ENCODE measurements at places on chromosomes 11 and 22.

DNA sequence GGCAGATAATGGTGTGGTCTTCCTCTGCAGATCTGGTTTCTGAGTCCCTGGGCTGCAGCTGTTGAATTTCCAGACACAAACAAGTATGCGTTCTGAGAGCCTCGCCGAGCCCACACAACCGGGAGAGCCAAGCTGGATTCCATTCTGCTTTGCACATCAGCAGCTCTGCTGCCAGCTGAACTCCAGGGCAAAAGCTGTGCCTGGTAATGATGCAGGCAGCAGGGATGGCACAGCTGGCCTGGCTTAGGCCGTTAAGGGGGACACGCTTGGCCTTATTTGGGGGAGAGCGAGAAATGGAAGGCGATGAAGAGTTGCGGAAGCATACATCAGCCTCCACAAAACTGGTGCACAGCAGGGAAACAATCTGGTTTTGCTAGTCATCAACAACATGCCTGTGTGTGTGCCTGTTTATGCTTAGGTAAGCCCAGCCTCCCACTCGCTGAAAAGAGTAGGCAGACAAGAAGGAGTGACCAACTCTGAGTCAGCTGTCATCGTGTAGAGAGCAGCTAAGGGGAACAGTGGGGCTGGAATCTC lies 25.1 kb downstream of the ADAMTS8 start:
- no peak for DNase-seq

GRCh38 chr11:121328967-121329679 lies 36.6 kb downstream of the SC5D start:
- peak; percentile 6 for DNase-seq

- no peak for DNase-seq
Observed at GRCh38 chr22:19974268-19974861, 32.7 kb upstream of the TXNRD2 start.

DNA sequence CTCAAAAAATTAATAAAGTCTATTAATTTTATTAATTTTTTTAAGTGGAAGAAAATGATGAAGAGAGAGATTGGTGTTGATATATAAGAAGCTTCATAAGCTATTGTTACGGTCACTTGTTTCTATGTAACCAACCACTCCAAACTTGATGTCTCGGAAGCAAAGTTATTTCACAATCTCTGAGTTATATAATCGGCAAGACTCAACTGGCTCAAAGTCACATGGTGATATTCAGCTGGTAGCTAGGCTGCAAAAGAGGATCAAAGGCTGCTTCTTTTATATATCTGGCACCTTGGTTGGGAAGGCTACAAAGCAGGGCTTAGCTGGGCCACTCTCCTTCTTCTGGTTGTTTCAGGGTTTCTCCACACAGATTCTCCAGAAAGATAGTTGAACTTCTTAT lies 245.1 kb upstream of the ARHGAP42 start:
- no peak for DNase-seq

GRCh38 chr22:45696227-45696626 lies 24.6 kb downstream of the ATXN10 start:
- no peak for DNase-seq

DNA sequence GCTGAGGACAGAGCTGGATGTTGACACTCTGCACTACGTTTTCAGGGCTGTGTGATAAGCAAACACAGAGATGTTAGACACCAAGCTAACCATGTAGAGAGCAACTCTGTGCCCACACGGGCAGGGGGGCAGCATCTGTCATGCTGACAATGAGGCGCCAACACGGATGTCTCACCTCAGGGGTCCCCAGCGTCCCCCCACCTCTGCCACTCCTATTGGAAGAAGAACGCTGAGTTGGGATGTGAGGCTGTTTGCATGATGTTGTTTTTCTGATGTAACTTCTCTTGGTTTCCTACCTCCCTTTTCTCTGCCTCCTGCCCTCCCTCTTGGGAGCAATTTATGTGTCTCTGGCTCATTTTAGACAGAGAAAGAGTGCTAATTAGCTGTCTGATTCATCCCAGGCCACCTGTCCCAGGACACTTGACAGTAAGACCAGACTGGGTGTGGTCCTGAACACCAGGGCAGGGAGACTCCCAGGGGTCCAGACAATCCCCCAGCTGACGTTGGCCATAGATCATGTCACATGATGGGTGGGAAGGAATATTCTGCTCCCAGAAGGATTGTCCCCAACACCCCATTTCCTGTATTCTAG lies 89.2 kb upstream of the NCAM1 start:
- no peak for DNase-seq

DNA sequence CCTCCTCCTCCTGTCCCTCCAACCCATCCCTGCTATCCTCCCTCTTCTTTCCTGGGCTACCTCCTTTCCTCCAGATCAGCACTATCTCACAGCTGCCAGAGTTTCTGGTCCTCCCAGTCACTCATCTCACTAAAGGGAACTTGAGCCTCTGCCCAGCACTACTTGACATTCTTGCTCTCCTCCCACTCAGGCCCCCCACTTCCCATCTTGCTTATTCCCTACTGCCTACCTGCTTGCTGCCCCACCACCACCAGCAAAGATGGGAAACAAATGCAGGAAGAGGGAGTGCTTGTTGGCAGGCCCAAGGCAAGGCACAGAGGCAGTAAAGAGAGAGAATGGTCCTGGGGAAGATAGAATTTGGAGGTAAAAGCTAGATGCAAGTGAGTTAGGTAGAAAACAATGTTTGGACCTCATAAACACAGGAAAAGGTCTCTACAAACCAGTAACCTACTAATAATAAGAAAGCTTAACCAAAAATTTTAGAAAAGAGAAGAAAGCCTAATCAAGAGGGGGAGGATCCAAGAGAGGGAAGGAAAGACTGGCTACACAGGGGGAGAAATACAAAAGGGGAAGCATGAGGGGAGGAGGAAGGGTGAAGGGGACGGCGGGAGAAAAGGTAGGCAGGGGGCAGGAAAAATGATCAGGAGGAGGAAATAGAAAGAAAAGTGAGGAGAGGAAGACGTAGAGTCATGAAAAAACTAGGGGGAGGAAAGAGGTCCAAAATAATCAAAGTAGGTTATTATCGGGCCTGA lies 63.6 kb downstream of the PAK1 start:
- no peak for DNase-seq

GRCh38 chr22:23698094-23698493 lies 7.3 kb downstream of the RGL4 start:
- no peak for DNase-seq

DNA sequence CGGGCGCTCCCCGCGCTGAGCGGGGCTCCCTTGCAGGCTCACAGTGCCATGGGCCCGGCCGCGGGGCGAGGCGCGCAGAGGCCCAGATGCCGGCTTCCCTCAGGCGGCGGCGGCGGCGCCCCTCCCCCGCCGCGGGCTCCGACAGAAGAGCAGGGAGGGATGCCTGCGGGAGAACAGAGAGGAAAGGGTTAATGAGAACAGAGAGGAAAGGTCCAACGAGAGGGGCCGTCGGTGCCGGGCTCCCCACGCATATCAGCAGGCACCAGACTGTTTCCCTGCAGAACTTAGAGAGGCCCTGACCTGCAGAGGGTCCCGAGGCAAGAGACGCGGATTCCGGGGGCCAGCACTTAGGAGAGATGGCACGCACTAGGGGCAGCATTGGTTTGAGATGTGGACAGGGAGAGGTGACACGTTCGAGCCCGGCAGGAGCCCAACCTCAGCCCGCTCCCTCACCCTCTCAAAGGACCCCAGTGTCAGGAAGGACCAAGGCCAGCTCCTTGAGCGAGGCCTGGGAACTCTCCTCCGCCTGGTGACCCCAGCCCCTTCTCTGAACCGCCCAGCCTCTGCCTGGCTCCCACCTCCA lies 9.1 kb downstream of the NRXN2 start:
- no peak for DNase-seq

- no peak for DNase-seq
Observed at GRCh38 chr11:22076271-22076930, 116.5 kb upstream of the ANO5 start.

DNA sequence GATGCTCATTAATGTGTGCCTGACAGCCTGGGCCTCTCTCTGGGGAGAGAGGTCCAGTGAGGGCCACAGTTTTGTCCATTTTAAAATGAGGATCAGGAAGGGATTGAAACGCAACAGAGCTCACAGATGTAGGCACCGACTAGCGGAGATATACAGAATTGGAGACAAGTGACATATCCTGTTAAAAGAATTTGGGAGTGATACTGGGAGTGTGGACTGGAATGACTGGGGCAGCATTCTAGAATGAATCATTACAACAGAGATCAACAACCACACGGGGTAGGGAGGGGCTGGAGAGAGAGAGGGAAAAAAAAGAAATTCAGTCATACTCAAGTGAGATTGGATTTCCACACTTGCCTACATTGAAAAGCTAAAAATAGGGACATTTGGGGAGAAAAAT lies 2.5 kb upstream of the NCAM1 start:
- no peak for DNase-seq

DNA sequence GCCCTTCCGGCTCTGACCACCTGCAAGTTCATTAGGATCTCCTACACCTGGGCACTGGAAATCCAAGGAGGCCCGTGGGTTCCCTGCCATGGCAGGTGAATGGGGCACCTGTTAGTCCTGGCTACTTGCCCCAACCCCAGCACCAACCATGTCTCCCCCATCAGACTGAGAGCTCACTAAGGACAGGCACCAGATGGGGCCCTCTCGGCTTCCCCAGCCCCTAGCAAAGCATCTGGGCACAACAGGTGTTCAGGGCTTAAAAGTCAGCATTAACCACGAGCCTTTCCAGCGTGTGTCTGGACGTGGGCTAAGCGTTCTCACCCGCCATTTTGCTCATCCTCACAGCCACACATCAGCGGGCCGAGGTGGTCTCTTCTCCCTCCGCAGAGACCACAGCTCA lies 2.2 kb downstream of the SULT4A1 start:
- no peak for DNase-seq

- no peak for DNase-seq
Observed at GRCh38 chr11:70577948-70578347, 179.6 kb downstream of the CTTN start.

- peak; percentile 9 for DNase-seq
Observed at GRCh38 chr11:64919627-64920026, 2.6 kb upstream of the ATG2A start.

DNA sequence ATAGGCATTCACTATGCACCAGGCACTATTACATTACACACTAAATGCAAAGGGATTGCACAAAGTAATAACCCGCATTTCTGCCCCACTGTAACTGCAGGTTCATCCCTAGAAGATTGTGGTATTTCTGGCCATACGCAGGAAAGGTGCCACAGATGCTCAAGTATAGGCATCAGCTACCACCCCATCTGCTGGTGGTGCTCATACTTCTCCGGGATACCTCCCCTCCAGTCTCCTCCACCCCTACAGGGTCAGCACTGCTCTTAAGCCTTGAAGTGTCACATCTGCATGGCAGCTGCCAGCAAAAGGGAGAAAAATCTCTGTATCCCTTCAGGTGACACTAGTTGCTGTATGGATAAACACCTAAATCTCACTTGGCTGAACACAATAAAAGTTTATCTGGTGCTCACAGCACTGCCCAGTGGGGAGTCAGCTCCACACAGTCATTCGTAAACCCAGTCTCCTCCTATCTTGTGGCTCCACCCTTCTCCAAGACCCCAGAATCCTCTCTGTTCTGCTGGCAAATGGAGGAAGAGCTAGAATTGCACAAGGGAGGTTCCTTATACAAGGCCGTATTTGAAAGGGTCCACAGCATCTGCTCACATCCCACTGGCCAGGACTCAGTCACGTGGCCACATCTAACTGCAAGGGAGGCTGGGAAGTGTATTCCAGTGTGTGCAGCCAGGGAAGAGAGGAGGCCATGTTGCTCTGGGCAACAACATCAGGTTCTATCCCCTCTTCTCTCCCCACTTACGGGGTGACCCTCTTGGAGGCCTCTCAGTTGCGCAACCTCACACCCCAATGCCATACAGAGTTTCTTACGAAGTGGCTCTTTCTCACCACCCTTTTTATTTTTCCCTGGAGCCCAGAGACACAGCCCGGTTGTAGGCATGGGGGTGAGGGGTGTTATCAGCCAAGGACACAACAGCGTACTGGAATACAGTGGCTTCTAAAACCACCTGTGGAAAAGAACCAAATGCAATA lies 114.7 kb downstream of the BUD13 start:
- DNase-seq: no peak

- no peak for DNase-seq
Observed at GRCh38 chr22:38164551-38164918, 17.1 kb downstream of the PLA2G6 start.

DNA sequence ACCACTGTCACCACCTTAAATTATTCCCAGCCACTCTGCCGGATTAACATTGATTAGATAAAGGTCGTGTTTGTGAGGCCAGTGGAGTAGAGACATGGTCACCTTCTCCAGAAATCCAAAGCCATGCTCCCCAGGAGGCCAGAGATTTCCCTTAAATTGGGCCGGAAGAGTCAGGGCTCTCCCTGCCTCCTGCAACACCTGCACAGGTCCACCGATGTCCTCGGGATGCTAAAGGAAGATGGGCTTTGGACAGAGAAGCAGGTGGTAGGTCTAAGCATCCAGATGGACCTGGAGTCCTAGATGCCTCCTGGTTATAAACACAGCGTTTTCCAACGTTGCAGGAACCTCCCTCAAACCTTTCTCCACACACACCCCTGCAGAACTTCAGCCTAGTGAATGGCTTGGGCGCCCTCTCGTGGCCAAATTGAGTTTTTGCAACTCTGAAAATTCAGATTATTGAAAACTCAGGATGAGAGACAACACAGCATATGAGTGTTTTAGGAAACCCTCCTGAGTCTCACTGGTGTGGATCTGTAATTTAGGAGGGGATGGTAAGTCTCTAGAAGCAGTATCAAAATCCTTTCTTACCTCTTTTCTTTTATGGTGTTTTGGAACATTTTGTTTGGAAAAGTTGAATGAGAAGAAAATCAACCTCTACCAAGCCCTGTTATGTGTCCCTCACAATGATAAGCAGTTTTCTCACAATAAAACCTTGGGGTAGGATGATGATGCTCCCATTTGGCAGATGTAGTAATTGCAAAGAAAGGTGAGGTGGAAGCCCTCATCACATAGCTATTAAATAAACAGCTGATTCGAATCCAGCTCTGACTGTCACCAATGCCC lies 109.6 kb downstream of the RRAS2 start:
- peak; percentile 62 for DNase-seq

GRCh38 chr22:24474221-24474620 lies 20.9 kb upstream of the UPB1 start:
- no peak for DNase-seq
